ENCODE measurements at places on chromosomes 2 and 18. TPM values are rescaled to one million over a fixed set of nuclear protein-coding genes. Genes with fewer than 3 reads are reported as not detected.

DNA sequence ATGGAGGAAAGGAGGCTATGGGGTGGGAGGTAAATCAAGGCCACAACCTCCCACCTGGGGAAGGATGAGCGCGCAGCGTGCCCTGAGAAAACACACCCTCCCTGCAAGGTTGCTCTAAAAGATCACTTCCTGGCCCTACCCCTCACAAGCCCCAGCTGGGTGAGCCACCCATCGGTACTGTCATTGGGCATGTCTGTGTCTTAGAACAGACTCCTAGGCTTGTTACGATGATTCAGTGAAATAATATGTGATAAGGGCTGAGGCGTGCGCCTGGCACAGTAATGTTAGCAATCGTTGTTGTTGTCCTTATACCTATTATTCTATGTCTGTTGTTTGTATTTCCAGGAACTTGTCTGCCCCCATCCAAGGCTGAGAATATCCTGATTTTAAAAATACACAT, 175.1 kb downstream of the ZFP36L2 start:
- no peak for DNase-seq

NPPC gene
- total RNA-seq, result 1.1 TPM

FLACC1 gene
- 0.39 TPM for total RNA-seq

- no peak for DNase-seq
These were observed 193.0 kb upstream of the NETO1 start for GRCh38 chr18:73060666-73061288.

DNA sequence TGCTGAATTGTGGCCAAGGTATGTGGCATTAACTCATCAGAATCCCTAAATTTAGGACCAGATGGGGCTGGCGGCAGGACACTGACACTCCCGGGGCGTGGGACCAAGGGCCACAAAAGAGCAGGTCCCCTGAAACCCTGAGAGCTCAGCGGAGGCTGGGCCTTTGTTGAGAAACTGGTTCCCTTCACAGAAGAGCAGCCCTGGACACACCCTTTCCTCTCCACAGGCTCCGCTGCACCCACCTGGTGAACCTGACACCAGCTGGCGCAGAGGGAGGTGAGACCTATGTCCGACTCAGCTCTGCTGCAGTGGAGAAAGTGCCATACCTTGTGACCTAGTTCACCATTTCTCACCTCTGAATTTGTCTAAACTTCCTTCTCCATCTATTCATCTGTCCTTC, 119.5 kb downstream of the RTP5 start:
- DNase-seq, result no peak

CABLES1 gene
- 66.4 TPM for total RNA-seq

DNA sequence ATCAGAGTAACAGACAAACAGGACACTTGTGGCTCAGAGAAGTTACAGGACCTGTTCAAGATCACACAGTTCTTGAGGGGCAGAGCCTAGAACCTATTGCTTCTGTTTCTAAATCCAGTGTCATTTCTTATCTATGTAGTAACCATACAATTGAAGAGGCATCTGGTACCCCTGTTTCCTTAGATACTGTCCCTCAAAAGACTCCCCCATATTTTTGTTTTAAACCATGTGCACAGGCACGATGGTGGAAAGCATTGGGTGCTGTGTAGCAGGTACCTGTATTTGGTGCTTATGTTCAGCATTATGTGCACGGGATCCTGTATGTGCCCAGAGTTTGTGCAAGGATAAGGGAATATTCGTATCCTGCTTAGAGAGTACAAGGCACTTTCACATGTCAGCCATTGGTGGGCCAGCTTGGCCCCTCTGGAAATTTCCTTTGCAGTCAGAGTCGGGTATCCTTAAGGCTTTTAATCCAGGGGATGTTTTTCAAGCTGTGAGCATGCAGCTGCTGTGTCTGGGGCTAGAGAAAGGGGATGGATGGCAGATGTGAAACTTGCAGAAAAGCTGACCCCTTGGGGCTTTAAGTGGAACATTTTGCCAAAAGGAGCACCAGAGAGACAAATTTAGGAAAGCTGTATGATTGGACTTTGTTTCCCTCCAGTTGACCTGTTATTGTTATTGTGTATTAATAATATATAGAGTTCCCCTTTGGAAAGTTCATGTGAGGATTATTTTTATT, 2.1 kb downstream of the LBH start:
- DNase-seq, result no peak

CFAP65 gene
- total RNA-seq, result 0.33 TPM

- DNase-seq, result no peak
These were observed 17.6 kb upstream of the BOK start for GRCh38 chr2:241540771-241541561.

GRCh38 chr18:50819027-50819727, 639 bp downstream of the MRO start:
- no peak for DNase-seq

- DNase-seq, result no peak
These were observed 362.6 kb upstream of the ID2 start for GRCh38 chr2:8319219-8319618.

GRCh38 chr2:173669888-173670287, 295.3 kb downstream of the SP3 start:
- DNase-seq, result no peak

STPG4 gene
- 0.36 TPM for total RNA-seq

DNA sequence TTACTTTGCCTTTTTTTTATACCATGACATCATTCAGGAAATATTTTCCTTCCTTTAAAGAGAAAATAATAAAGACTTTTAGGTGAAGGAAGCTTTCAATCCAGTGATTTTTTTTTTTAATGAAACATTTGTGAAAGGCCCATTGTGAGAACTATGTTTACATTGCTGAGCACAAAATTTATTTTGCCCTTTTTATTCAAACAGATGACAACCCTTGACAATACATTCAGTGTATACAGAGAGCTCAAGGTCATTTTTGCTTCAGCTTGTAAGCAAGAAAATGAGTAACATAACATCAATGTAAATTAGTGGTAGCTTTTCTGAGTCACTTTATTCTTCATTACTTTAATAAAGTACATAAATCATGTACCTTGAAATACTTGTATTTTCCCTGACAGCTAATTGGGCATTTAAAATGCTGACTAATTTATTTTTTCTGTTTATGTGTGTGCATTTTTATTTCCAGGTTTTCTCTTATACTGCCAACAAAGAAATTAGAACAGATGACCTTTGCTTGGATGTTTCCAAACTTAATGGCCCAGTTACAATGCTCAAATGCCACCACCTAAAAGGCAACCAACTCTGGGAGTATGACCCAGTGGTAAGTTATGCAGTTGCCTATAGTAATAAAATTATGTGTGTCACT, 121.6 kb downstream of the GALNT1 start:
- DNase-seq, result no peak

ADAM23 gene
- 0.18 TPM for total RNA-seq

NCKAP5 gene
- total RNA-seq, result 0.10 TPM

DNA sequence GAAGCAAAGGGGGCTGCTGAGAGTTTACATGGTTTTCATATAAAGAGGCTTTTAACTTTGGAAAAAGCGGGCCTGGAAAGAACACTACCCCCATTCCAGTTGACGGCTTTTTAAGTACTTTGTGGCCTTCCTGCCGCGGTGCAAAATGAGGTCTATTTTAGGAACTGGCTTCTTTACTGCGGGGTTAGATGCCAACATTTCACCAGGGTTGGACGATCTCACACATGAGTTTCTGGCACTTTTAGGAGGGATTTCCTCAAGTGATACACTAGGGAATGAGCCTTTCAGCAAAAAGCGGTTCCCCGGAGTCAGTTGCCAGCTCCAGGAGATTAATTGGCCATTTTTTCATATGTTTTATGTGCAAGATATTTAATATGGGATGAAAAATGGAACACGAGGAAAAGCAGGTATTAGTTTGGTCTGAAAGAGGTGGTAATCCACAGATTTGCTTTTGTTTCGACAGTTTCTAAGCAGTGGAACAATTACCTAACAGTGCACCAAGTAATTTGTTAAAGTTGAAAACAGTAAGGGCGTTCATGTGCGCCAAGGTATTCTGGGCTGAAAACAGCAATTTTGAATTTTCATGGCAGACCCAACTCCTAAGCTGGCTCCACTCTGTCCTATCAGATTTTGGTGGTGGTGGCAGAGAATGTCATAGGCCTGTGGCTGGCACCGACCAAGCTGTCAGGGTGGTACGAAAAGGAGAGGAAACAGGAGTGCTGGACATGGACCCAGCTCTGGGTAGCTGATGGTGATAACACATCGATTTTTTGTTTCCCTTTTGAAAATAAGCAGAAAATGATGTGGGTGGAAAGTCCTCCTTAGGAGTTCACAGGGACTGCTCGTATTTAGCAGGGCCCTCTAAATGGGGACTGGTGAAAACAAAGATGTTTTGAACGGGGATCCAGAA, 55.6 kb upstream of the FZD5 start:
- no peak for DNase-seq

GRCh38 chr2:59630789-59631188, 922.7 kb downstream of the BCL11A start:
- no peak for DNase-seq

DNA sequence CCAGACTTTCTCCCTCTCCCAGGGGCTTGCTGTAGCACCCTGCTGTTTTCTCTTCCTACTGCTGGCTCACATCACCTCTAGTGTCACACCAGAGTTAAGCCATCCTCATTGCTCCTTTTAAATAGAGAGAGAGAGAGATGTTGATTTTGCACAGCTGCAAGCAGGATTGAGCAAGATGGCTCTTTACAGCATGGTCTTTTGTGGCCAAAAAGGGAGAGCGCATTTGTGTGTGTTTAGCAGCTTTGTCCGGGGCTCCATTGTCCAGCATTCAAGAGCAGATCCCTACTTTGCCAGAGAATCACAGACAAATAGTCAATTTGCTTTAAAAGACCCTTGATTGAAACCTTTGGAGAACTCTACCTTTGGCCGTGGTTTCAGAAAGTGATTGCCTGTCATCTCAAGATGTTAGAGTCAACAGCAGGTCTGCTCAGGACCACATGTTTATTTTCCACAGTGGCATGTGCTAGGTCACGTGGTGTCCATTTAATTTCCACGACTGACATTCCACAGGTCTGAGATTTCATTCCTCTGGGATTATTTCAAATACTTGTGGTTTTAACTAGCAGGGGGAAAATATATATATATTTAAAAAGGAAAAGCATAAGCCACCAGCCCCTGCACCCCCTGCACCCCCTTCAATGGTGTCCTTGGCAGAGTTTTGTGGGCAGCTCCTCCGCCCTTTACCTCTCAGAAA, 359.9 kb upstream of the SLC14A2 start:
- no peak for DNase-seq

DNA sequence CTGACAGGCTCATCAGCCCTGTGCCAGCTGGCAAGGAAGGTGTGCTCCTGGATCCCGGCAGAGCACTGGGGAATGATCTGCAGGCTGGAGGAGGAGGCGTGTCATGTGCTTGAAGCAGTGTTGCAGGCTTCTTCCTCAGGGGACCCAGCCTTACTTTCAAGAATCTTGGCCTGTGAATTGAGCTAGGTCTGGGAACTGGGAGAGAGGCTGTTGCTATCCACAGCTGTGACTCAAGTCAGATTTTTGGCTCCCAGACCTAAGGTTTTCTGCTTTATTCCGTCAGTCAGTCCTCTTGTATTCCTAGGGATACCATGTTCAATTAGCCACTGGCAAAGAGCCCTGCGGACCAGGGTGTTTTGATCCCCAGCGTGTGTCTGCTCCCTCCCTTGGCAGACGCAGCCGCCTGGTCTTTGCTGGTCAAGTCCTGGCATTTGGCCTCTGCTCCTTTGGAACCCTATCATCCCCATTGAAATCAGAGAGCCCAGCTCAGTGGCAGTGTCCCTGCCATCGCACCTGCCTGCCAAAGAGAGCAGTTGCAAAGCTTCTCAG, 32.4 kb downstream of the ASB1 start:
- no peak for DNase-seq

DNA sequence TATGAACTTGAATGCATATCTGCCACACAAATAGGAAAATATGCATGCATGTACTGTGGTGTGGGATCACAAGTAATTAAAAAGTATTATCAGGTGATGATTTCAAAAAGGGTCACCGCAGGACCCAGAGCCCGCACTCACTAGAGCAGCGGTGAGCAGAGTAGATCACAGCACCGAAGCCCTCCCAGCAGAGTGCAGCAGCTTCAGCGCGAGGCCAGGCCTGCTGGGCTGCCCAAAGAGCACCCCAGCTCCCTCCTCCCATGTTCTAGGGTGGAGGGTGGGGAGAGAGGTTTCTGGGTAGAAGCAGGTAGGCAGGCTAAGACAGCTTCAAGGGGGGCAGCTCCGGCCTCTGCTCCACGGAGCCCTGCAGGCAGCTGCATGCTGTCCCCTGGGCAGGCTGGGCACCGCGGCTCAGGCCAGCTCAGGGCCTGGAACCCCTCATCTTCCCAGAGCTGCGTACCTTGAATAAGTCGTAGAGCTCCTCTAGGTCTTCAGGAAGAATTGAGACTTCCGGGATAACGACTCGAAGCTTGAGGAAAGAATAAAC, 24.9 kb downstream of the RPL31 start:
- DNase-seq, result no peak

HOXD11 gene
- total RNA-seq, result 0.49 TPM

DNA sequence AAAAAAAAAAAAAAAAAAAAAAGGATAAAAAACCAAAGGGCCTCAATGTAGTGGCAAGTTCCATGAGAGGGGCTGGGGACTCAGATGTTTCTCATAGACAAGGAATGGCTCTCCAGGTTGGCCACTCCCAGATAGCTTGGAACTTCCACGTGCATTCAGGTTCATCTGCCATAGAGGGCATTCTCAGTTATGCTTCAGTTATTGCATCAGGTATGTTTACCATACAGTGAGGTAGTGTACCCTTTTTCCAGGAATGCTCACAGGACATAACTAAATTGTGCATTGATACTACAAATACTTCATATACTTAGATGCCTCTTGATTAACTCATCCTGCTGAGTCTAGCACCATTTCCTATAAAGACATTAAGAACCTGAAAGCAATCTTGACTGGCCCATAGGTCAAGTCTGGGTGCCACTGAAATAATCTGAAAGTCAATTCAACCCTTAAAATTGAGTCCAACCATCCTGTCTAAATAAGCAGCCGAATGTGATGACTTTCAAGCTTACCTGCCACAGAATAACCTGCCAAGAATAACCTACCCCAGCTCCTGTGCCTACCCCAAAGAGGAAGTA, 14.6 kb upstream of the KLHL23 start:
- DNase-seq, result no peak

ANKMY1 gene
- 19.5 TPM for total RNA-seq

DNA sequence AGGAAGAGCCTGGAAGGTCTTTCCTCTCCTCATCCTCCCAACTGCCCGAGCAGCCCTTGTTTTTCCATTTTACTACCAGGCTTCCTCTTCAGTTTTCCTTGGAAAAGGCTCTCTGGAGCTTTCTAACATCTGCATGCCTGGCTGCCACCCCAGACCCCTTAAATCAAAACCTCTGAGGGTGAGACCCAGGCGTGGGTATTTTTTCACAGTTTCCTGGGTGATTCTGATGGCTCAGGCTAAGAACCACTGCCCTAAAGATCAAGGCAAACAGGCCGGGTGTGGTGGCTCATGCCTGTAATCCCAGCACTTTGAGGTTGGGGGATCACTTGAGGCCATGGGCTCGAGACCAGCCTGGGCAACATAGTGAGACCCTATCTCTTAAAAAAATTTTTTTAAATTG, 35.4 kb downstream of the EMILIN2 start:
- DNase-seq, result no peak

KLHL29 gene
- 7.7 TPM for total RNA-seq

GRCh38 chr2:201931951-201932350, 101.7 kb upstream of the FZD7 start:
- DNase-seq, result no peak

OTOS gene
- not detected for total RNA-seq
